ENCODE measurements at places on chromosomes 6 and 20. TPM values are rescaled to one million over a fixed set of nuclear protein-coding genes. Genes with fewer than 3 reads are reported as not detected.

The NCOA3 gene
- 18.6 TPM for total RNA-seq

GRCh38 chr20:36917943-36918342, 33.6 kb downstream of the SAMHD1 start:
- DNase-seq: no peak

The DEFB129 gene
- total RNA-seq: not detected

DNA sequence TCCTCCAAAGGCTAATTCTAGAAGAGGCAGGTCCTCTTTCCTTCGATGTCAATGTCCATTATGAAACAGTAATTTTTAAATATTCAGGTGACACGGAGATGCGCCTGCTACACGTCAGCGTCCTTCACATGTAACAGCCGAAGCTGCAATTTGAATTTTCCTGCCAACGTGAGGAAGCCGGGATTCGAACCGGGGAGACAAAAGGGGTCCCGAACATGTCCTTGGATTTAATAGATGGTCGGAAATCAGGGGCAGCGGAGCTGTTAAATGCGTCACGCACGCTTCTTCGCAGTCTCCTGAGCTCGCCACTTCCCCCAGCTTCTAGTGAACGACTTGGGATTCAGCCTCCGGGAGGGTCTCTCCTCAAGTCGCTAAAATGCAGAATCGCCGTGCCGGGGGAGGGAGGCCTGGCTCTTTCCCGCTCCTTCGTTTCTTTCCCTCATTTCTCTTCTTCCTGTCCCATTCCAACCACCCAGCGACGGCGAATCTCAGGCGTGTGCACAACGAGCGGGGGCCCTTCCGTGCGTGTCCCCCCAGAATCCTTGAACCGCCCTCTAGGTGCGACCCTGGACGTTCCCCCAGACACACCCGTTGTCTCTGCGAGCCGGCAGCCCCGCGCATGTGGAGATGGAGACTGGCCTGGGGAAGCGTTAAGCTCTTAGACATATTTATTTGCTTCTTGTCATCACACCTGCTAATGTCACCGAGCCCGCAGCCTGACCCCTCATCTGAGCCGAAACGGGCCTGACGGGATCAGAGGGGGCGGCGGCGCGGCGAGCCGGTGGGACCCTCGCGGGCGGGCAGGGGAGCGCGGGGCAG, 1.3 kb upstream of the FOXC1 start:
- no peak for DNase-seq

GRCh38 chr6:3307436-3307835, 48.7 kb downstream of the PSMG4 start:
- DNase-seq: peak; percentile 58

Data from cardiac septum (tissue), 1 donor.